Naive thymus-derived CD4-positive, alpha-beta T cell (primary cell): ENCODE measurements at places on chromosomes 5 and 9. TPM values are rescaled to one million over a fixed set of nuclear protein-coding genes. Genes with fewer than 3 reads are reported as not detected.

RALGDS gene
- polyA plus RNA-seq = 17.8 TPM

GRCh38 chr5:140249536-140249935, 53.4 kb downstream of the PFDN1 start:
- DNase-seq = no peak

- DNase-seq = no peak
These were observed 77.7 kb downstream of the MEF2C start for GRCh38 chr5:88805151-88805784.

DNA sequence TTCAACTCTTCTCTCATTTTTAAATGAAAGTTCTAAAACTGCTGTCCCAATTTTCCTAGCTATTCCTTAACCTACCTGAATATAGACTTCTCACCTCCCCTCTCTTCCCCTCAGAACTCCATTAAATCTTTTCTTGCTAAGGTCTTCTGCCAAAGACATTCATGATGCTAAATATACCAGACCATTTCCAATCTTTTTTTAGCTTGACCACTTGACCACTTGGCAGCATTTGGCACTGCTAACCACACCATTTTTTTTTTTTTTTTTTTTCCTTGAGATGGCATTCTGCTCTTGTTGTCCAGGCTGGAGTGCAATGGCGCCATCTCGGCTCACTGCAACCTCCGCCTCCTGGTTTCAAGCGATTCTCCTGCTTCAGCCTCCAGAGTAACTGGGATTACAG, 3.6 kb upstream of the ZNF131 start:
- DNase-seq = no peak

GRCh38 chr5:17169507-17169906, 47.9 kb upstream of the BASP1 start:
- DNase-seq = no peak

DNA sequence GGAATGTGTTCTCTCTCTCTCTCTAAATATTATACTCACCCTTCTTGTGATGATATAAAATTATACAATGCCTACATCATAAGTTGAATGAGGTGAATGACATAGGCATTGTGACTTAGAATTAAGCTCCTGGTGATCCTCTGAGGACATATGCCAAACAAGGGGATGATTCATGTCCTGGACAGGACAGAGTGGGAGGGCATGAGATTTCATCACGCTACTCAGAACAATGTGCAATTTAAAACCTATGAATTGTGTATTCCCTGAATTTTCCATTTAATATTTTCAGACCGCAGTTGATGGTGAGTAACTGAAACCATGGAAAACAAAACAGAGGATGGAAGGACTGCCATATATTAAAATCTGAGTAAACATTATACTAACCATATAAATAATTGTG, 782.2 kb upstream of the NUDT12 start:
- DNase-seq = no peak

GRCh38 chr5:175867587-175868347, 3.6 kb upstream of the CPLX2 start:
- no peak for DNase-seq

- DNase-seq = no peak
These were observed 17.5 kb downstream of the CYFIP2 start for GRCh38 chr5:157283434-157283833.

- DNase-seq = no peak
These were observed 179.0 kb downstream of the C9orf50 start for GRCh38 chr9:129441852-129442251.

CDC23 gene
- polyA plus RNA-seq = 15.5 TPM

- DNase-seq = no peak
These were observed 58.7 kb upstream of the HRH2 start for GRCh38 chr5:175599210-175599609.

DNA sequence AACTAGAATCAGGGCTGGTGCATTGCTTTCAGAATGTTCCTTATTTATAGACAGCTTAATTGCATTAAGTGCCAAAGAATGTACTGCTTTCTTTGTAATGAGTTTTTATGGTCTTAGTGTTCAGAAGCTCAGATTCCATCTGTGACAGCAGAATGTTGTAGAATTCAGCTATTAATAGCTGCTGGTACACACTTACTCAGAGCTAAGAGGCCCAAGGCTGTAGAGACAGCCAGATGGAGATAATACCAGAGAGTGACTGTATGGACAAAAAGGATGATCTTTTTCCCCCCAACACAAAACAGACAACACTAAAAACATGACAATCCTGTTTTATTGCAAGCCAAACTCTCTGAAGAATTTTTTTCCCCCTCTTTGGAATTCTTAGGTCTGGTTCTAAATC, 50.2 kb downstream of the PPP2R2B start:
- no peak for DNase-seq

RHOBTB3 gene
- 4.6 TPM for polyA plus RNA-seq

GRCh38 chr5:36209664-36210063, 32.1 kb downstream of the NADK2 start:
- DNase-seq = no peak

GRCh38 chr5:173590436-173591055, 25.9 kb downstream of the BOD1 start:
- DNase-seq = no peak

GRCh38 chr9:26458054-26458453, 434.5 kb downstream of the CAAP1 start:
- no peak for DNase-seq

DNA sequence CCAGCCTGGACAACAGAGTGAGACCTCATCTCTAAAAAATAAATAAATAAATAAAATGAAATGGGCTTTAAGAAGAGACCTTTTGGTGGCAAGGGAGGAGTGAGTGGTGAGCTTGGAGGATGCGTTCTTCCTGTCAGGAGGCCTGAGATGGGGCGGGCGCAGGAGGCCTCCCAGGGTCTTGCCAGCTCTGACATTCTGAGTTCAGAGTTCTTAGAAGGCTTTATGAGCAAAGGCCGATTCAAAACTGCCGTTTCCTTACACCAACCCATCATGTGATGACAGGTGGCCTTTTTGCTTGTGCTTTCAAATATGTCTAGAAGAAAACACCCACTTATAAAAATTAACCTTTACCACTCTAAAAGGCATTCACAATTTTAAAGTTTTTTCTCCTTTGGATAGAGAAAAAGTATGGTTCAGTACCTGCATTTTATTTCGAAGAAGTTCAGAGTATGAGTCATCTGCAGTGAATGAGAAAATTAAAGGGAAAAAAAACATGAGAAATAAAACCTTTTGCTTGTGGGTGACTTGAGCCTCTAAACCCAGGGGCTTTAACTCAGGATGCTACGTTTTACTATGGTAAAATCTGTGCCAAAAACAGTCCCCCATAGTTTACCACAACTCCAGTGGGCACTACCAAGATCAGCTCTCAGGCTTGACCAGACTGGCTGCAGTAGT, 157.4 kb upstream of the OTULINL start:
- no peak for DNase-seq

DNA sequence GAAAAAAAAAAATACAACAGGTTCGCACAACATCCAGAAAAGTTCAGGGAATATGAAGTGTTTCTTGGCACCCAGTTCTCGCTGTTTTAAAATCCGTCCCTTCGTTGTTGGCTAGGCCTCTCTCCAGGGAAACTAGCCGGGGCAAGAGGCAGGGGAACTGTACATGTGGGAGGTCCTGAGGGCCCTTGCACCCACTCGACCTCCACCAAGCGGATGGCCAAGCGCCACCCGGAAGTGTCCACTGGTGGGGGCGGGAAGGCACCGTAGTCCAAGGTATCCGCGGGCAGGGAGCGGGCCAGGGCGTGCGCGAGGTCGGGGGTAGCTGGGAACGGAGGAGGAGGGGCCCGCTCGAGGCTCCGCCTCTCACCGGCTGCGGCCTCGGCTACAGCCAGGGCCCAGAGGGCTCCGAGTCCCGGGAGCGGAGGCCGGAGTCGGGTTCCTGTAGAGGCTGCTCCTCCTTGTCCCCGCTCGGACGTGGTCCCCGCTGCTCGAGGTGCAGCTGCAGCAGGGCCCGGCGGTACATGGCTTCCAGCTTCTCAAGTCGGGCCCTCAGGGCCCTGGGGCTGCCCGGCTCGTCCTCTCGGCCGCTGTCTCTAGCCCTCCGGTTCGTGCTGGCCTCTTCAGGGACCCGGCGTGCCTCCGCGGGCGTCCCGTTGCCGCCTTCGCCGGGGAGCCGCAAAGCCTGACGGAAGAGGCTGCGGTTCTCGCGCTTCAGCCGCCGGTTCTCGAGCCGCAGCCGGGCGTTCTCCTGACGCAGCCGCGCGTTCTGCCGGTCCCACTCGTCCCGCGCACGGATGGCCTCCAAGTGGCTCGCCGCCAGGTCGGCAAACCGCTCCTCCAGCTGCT, 720 bp downstream of the TUSC1 start:
- peak; percentile 5 for DNase-seq

KLF9 gene
- polyA plus RNA-seq = 2.3 TPM

FGF10 gene
- polyA plus RNA-seq = not detected

FAM221B gene
- not detected for polyA plus RNA-seq

- no peak for DNase-seq
These were observed 75.1 kb downstream of the PSD2 start for GRCh38 chr5:139870677-139871076.

DNA sequence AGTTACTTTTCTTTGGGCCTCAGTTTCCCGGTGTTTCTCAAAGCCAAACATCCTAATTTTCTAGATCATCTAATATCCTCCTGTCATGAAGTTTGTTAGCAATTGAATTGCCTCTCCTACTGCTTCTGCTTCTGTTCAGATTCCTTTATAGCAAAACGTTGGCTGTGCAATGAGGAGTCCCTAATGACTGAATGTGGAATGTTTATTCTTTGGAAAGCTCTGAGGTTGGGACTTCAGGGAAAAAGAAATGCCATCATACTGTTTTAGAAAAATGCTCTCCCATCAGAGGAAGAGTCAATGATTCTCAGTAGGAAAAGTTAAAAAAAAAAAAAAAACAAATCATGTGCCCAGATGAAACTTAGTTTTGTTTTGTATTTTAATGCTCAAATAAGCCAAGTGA, 268.7 kb upstream of the PAPPA start:
- no peak for DNase-seq

- no peak for DNase-seq
These were observed 91.2 kb upstream of the PAM start for GRCh38 chr5:102663749-102664530.

CD72 gene
- 0.40 TPM for polyA plus RNA-seq

CDC25C gene
- polyA plus RNA-seq = not detected

GRCh38 chr5:88364991-88365390, 96.3 kb upstream of the TMEM161B start:
- DNase-seq = no peak

LECT2 gene
- not detected for polyA plus RNA-seq

DNA sequence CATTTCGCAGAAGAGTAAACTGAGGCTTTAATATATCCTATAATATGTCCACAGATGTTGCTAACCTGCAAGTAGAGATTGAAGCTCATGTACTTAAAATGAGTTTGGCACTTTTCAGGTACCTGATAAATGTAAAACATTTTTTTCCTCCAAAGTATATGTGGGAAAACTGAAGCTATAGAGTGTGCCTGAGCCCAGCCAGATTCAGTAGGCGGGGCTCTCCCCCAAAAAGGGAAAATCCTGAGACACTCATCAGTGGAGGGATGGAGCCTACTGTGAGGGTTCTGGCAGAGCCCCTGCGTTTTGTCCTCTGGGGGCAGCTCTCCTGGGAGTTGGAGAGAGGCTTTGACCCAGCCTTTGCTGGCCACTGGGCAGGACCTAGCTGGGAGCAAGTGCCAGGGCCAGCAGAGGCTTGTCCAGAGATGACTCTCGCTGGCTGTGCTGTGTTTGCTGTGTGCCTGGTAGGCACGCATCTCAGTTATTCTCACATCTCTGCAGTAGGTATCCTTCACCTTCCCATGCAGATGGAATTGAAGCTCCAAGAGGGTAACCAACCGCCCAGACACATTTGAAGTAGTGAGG, 81.1 kb upstream of the SPRY4 start:
- no peak for DNase-seq

DNA sequence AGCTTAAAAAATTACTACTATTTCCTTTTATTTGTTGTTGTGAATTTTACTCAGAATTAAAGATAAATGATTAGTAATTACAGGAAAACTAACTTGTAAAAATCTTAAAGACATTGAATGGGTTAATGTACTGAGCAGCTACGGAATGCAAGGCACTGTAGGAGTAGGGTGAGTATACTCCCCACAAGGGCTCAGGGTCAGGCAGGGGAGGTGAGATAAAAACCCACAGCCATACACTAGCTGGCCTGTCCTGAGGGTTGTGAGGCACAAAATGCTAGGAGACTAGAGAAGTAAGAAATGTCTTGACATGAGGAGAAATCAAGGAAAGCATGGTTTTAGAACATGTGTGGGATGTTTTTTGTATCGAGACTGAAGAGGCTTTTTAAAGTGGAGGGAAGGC, 13.4 kb downstream of the ZBED3 start:
- no peak for DNase-seq

- no peak for DNase-seq
These were observed 22.0 kb downstream of the CRB2 start for GRCh38 chr9:123378025-123378424.

- no peak for DNase-seq
These were observed 79.5 kb upstream of the ERCC6L2 start for GRCh38 chr9:95796029-95796428.

- no peak for DNase-seq
These were observed 159.8 kb downstream of the SLF1 start for GRCh38 chr5:94778299-94778698.

DNA sequence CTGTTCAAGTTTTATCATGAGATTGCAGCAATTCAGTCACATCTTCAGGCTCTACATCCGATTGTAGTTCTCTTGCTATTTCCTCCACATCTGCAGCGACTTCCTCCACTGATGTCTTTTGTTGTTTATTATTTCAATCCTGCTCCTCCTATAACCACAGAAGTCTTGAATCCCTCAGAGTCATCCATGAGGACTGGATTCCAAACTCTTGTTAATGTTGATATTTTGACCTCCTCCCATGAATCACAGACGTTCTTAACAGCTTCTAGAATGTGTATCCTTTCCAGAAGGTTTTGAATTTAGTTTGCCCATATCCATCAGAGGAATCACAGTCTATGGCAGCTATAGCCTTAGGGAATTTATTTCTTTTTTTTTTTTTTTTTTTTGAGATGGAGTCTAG, 3.6 kb downstream of the FBXO38 start:
- no peak for DNase-seq

- DNase-seq = peak; percentile 13
These were observed 34.3 kb upstream of the MACIR start for GRCh38 chr5:103224118-103224893.

DNA sequence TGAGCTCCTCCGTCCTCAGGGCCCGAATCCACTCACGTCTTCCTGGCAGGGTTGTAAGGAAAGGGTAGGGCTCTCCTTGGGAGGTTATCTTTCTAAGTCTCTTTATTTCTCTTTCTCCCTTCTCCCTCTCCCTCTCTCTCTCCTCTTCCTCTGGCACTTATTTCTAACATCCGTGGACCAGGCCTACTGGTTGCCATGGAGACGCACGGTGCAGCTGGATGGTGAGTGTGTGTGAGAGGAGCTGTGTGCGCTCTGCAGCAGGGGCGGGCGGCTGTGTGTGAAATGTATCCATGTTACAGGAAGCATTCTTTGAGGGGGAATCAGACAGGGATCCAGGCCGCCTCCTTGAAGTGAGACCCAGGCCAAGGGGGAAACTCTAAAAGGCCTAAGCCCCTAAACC, 32.2 kb downstream of the PCDH1 start:
- DNase-seq = no peak

DNA sequence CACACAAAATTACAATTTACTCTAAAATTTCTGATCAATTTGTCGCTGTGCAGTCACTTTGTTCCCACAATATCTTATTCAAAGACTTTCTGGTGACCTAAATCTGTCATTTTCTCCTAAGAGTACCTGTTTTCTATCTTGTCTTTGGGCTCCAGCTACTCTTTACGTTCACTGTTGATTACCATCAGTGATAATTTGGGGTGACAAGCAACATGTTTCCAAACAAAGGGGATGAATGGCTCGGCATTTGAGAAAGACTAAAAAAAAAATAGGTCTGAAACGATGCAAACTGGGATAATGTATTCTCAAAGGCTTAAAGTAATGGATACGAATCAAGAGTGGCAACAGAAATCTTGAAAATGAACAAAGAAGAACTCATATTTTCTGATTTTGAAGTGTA, 205.2 kb upstream of the DAB2 start:
- no peak for DNase-seq
